H1 (cell line): ENCODE measurements at places on chromosomes 3 and 15.

- DNase-seq: no peak
These were observed 30.9 kb upstream of the SNRPA1 start for GRCh38 chr15:101326026-101326315.

- peak; percentile 33 for DNase-seq
These were observed 205.6 kb upstream of the DPH6 start for GRCh38 chr15:35751413-35752133.

- no peak for DNase-seq
These were observed 56.4 kb downstream of the LSAMP start for GRCh38 chr3:116388867-116389385.

DNA sequence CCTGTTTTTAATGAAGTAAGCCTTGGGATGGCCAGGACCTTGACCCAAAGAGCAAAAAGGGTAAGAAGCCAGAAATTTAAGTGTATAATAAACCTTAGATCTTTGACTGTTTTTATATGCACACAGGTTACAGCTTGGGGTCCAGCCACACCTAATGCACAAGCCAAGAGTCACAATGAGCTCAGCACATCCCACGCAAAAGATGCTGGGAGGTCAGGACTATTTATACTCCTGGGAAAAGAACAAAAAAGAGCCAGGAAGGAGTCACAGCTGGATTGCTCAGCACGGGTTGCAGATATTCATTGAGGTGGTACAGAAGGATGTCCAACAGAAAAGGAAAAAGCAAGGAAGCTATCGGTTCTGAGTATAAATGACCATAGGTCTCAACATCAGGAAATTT lies 536.3 kb downstream of the NTRK3 start:
- no peak for DNase-seq

GRCh38 chr3:101548527-101549105 lies 13.1 kb upstream of the TRMT10C start:
- DNase-seq: no peak

- DNase-seq: no peak
These were observed 22.9 kb downstream of the EPHB3 start for GRCh38 chr3:184584464-184584891.

DNA sequence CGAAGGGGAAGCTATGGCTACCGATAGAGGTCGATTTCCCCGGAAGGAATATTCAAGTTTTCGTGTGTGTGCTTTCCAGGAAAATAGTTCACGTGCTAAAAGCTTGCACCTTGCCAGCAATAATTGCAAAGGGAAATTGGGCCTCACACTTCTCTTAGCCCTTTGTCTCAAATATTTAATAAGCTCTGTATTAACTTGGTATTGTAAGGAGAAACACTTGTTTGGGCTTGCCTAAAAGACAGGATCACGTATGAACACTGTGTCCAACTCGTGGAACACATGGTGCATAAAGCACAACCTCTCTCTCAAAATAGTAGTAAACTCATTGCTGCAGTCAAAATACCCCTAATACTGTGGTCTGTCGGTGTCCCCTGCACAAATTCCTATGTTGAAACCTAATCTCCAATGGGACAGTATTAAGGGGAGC lies 352 bp upstream of the TMF1 start:
- no peak for DNase-seq

DNA sequence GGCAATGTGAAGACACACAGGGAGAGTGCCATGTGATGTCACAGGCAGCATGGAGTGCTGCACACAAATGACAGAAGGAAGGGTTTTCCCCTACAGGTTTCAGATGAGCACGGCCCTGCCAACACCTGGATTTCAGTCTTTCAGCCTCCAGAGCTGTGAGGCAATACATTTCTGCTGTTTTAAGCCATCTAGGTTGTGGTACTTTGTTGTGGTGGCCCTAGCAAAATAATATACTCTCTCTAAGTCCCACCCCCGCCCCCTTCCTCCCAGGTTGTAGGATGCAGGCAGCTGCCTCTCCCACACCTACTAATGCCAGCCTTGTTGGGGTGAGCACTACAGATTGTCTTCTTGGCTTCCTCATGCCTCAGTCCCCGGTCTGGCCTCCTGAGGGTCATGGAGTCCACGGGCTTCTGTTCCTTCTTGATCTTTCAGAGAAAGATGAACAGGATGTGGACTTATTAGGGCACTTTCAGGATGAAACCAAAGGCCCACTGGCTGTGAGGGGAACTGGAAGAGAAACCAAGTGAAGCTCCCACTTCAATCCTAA lies 180.0 kb downstream of the CD47 start:
- DNase-seq: no peak

- no peak for DNase-seq
These were observed 206.8 kb upstream of the TGFBR2 start for GRCh38 chr3:30399394-30400181.

- no peak for DNase-seq
These were observed 50.1 kb downstream of the HCN4 start for GRCh38 chr15:73318463-73319351.

DNA sequence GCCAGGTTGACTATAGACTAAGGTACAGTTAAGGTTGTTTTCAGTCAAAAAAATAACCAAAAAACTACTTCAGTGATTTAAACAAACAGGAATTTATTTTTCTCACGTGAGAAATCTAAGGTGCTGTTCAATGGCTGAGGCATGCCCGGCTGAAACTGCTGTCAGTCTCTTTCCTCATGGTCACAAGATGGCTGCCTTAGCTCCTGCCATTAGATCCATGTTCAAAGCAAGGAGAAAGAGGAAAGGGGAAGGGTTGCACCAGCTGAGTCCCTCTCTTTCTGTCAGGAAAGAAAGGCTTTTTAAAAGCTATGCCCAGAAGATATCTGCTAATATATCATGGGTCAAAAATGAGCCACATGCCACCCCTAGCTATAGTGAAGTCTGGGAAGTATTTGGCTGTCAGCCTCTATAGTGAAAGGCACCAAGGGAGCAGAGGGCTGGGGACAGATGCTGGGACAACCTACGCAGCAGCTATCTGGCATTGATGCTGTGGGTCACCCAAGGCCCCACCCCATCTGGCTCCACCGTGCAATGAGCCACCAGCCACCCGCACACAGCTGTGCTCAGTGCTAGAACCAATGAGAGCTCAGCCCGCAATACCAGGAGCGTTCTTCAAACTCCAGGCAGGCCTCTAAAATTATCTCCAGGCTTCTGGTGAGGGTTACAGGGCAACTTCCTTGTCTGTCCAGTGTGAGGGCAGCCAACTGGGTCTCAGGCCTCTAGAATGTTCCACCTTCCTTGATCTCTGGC lies 64.7 kb upstream of the GATA2 start:
- DNase-seq: no peak

DNA sequence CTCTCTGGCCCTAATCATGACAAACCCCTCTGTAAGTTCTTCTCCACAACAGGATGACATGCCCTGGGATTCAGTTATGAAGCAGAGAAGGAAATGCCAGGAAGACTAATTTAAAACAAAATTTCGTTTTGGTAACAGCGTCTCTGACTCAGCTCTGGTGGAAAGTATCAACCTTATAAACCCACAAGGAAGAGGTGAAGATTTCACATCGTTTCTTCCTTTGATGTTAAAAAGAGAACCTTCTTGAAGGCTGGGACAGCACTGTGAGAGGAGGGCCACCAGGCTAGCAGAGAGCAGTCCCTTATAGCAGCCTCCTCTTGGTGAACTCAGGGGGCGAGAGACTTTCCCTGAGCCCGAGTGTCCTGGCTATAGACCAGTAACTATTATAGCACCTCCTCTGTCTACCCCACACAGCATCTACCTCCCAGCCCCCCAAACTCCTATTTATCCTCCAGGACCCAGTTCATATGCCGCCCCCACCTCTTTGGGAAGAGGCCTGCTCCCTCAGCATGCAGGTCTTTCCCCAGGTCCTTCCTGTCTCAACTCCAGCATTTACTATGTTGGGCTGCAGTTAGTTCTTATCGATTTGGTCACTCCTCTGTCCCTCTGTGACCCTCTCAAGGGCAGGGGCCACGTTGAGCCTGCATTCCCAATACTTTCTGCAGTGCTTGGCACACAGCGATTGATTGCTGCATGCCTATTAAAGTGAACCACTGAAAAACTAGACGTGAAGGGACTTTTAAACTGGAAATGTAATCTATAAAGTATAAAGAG lies 321.5 kb upstream of the ICE2 start:
- DNase-seq: no peak

GRCh38 chr3:127744253-127744815 lies 71.6 kb downstream of the ABTB1 start:
- DNase-seq: no peak

DNA sequence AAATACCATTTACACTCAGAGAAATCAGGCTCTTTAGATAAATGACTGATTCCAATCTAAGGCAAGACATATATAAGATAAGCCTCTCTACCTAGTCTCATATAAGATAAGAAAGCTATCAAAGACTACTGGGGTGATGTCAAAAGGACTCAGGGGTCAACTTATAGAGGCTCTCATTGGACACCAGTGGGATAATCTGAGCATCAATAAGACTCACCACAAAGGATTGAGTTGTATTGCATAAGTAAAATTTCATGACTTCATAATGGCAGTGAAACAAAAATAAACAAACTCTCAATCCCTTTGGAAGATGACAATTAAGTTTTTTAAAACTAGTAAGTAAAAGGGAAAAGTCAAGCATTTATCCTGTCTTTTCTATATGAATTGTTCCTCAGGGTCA lies 317.8 kb downstream of the SHQ1 start:
- no peak for DNase-seq

DNA sequence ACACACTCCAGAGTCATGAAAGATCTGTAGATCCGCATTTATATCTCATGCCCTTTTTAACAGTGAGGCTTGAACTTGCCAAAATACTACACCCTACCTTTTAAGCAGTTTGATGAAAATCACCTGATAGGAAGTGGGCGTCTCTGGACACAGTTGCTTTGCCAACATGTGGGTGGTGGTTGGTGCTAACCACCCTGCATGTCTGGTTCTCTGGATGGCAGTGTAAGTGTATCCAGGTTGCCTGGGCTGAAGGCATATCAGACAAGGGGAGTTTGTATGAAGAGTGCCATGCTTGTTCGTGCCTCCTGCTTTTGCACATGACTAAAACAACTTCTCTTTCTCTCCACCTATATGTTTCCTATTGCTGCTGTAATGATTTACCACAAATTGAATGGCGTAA lies 159.6 kb downstream of the GHSR start:
- no peak for DNase-seq

GRCh38 chr3:55947406-55947805 lies 460.3 kb upstream of the WNT5A start:
- DNase-seq: no peak

DNA sequence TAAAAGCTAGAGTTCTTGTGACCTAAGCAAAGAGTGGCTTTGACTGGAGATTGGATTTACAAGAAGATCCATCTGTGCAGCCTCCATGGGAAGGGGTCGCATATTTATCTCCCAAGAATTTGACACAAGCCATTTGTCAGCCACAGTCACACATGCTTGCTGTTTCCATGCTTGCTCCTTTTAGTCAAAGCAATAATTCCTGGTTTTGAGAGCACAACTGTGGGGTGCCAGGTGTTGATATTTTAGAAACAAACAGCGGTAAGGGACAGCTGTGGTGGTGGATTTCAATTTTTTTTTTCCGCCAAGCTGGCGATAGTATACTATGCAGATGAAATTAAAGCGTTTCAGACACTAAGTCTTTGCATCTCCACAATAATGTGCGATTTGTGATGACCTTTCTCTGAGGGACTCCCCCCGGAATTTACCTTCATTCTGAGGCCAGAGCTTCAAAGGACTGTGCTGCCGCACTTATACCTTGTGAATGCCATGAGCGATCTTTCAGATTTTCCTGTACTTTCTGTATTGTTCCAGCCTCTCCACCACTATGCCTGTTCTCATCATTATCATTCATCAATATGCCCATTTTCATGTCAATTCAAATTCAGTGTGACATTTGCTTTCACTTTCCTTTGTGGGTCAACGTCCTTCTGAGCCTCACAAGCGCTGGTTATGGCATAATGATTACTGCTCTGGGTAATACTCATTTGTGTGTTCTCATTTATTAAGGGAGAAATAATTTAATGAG lies 108.2 kb upstream of the KBTBD8 start:
- no peak for DNase-seq

- no peak for DNase-seq
These were observed 7.3 kb downstream of the ZNF106 start for GRCh38 chr15:42483677-42484076.

- no peak for DNase-seq
These were observed 13.5 kb upstream of the DAZL start for GRCh38 chr3:16618721-16619120.

DNA sequence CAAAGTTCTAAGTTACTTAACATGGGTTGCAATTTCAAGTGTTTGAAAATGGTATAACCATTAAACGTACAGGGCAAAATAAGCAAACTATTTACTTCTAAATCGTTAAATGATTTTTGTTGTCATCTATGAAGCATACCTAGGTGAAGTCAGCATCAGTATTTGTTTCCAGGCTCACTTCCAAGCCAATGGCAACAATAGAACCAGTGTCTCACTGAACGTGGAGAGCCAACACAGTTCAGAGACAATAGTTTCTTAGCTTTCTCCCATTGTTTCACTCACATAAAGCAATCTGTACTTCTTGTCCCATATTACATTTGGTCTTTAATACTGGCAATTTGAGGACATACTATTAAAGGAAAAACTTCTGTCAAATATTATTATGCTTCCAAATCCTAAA lies 397.2 kb downstream of the MECOM start:
- no peak for DNase-seq

- no peak for DNase-seq
These were observed 39.7 kb downstream of the FGF12 start for GRCh38 chr3:192687488-192688152.

GRCh38 chr3:127483005-127483641 lies 107.4 kb downstream of the TPRA1 start:
- DNase-seq: no peak

GRCh38 chr3:23761440-23761896 lies 44.3 kb upstream of the UBE2E1 start:
- no peak for DNase-seq
